ENCODE measurements at places on chromosomes 11 and 22. TPM values are rescaled to one million over a fixed set of nuclear protein-coding genes. Genes with fewer than 3 reads are reported as not detected.

TAGLN gene
- total RNA-seq: 465 TPM

AQP11 gene
- total RNA-seq: 0.61 TPM

KCNQ1 gene
- total RNA-seq: 52.9 TPM

ARHGAP32 gene
- total RNA-seq: 25.7 TPM

HOATZ gene
- total RNA-seq: not detected

TRIM5 gene
- 44.4 TPM for total RNA-seq

PIWIL4 gene
- total RNA-seq: 2.9 TPM

ZDHHC8 gene
- 88.0 TPM for total RNA-seq

PKNOX2 gene
- 17.8 TPM for total RNA-seq

OR5M3 gene
- total RNA-seq: not detected

SF3B2 gene
- 149 TPM for total RNA-seq

THY1 gene
- 7.8 TPM for total RNA-seq
